ENCODE measurements at places on chromosomes 3 and 15.

DNA sequence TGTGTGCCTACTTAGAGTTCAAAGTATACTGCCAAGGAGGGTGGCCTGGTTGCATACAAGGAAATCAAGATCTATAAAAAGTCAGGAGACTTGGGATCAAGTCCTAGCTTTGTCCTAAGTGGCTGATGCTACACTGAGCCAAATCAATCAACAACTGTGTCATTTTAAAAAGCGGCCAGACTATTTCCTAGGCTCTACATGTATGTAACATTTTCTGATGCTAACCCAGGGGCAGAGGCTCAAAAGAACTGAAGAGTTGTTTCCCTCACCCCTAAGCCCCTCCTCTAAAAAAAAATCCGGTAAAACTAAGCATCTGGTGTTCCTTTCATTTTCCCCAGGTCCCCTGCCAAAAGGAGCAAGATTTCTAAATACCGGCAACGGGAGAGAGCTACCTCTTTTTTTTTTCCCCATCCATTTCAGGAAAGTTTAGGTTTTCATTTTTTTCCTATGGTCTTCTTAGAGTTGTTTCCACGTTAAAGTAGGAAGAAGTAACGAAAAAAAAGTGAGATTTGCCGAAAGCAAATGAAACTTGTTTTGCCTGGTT, 18.8 kb upstream of the CHD2 start:
- DNase-seq = no peak

DNA sequence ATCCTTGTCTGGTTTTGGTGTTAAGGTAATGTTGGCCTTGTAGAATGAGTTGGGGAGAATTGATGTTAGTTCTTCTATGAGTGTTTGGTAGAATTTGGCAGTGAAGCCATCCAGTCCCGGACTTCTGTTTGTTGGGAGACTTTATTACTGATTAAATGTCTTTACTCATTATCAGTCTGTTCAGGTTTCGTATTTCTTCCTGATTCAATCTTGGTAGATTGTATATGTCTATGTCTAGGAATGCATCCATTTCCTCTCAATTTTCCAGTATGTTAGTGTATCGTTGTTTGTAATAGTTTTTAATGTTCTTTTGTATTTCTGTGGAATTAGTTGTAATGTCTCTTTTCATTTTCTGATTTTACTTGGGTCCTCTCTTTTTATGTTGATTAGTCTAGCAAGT, 39.4 kb downstream of the NCK1 start:
- DNase-seq = no peak

GRCh38 chr3:62277450-62277849, 95.9 kb downstream of the FEZF2 start:
- no peak for DNase-seq

DNA sequence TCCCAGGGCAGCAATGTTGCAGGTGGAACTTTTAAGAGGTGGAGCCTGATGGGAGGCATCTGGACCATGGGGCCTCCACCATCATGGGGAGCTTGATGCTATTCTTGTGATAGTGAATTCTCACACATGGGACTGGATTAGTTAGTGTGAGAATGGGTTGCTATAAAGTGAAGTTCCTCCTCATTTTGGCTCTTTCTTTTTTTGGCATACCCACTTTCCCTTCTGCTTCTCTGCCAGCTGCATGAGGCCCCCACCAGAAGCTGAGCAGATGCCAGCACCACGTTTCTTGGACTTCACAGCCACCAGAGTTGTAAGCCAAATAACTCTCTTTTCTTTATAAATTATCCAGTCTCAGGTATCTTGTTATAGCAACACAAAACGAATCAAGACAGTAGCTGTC, 101.0 kb downstream of the PEX5L start:
- no peak for DNase-seq

DNA sequence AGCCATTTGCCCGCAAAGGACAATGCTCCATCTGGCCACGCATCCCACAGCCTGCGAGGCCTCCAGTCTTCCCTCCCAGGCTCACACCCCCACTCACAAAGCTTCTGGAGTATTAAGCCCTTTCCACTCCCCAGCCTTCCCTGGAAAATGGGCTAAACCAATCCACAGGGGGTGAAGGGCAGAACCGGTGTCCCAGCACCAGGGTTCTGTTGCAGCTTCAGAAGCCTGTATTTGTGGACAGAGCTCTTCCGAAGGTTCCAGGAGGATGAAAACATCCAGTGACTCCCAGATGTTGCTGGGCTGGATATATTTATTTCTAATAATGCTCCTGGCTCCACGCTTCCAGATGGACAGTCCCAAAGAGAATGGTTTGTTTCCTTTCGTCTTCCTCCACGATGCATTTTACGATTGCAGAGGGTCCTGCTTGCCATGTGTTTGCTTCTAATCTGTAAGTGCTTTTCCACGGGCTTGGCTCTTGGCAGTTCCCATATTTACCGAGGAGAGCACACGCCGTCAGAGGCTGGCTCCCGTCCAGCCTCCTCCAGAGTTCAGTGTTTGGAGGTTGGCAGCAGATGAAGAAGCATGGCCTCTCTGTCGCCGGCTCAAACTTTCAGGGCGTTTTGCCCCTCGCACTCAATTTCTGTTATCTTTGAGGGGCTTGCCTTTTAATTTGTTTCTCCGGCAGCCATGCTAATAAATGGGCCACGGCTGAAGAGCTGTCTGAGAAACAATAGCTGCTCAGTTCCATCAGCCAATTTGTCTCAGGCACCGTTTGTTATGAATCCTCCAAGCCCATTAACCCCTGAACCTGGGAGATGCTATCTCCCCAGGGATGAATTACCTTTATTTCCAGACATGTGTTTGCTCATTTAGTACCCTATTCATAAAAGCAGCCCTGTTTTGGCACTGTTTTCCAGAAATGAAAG, 367.9 kb upstream of the PROK2 start:
- DNase-seq = no peak
